Spinal cord (tissue), 10 donors: ENCODE measurements at places on chromosomes 3 and 15. TPM values are rescaled to one million over a fixed set of nuclear protein-coding genes. Genes with fewer than 3 reads are reported as not detected.
A peak's percentile ranks its signal among the peaks of the same experiment; 100 is the strongest.

The SCAANT1 gene
- total RNA-seq, result not detected

GRCh38 chr3:190996181-190996775 lies 133.8 kb upstream of the GMNC start:
- H3K4me1 ChIP-seq, result no peaks in the 10 kb centered on the region
- H3K4me3 ChIP-seq, result no peak overlapping the region
- H3K27ac ChIP-seq, result no peak overlapping the region
- no peaks in the 10 kb centered on the region for H3K36me3 ChIP-seq

The LARP6 gene
- total RNA-seq, result 32.6 TPM

GRCh38 chr15:48366584-48367312 lies 35.5 kb downstream of the DUT start:
- H3K36me3 ChIP-seq, result no peaks in the 10 kb centered on the region
- H3K27ac ChIP-seq, result no peak overlapping the region
- no peak overlapping the region for H3K4me3 ChIP-seq
- H3K27me3 ChIP-seq, result no peaks in the 10 kb centered on the region

DNA sequence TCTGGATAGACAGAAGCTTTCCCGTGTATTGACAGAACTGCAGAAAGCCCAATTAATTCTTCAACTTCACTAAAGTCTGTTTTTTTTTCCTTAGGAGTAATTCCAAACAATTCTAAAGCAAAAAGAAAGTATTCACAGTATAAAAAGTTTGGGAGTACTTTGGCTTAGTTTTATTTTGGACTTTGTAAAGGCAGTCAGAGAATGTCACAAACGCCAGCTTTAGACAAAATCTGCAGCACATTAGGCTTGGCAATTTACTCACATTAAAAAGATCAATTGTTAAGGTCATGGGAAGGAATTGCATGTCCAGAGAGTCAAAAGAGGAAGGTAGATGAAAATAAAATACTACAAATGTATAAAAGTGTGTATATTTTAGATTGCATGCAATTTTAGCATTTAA lies 47.5 kb upstream of the GBE1 start:
- no peak overlapping the region for H3K27ac ChIP-seq
- no peak for DNase-seq
- no peak overlapping the region for H3K4me3 ChIP-seq
- H3K36me3 ChIP-seq, result no peaks in the 10 kb centered on the region

The ANKDD1A gene
- 9.8 TPM for total RNA-seq

The EPHB1 gene
- 10.0 TPM for total RNA-seq

The ZNF660 gene
- 12.7 TPM for total RNA-seq

The EAF2 gene
- total RNA-seq, result 5.7 TPM

GRCh38 chr15:92109191-92109873 lies 255.8 kb downstream of the SLCO3A1 start:
- no peak for DNase-seq
- peaks cover 37% of the 10 kb centered on the region for H3K4me1 ChIP-seq
- H3K27me3 ChIP-seq, result no peaks in the 10 kb centered on the region
- H3K36me3 ChIP-seq, result no peaks in the 10 kb centered on the region

DNA sequence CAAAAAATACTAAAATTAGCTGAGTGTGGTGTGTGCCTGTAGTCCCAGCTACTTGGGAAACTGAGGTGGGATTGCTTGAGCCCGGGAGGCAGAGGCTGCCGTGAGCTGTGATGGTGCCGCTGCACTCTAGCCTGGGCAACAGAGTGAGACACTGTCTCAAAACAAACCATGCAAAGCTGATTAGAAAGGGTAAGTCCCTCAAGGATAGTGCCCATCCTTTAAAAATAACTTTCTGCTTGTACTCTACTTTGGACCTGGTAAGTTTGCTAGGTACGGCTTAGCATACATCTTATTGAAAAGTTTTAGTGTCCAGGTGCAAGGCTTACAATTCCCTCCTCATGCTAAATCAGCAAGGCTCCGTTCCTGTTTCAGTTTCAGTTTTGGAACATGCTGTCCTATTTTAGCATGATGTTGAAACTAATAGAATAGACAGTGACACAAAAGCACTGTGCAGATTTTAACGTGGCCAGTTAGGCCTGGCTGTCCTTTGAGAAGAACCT lies 21.4 kb downstream of the FEM1B start:
- H3K27ac ChIP-seq, result no peak overlapping the region
- H3K4me1 ChIP-seq, result peaks cover 6% of the 10 kb centered on the region
- peaks cover 3% of the 10 kb centered on the region for H3K36me3 ChIP-seq
- H3K27me3 ChIP-seq, result no peaks in the 10 kb centered on the region
- DNase-seq, result no peak

GRCh38 chr3:34301313-34301712 lies 502.9 kb downstream of the PDCD6IP start:
- no peaks in the 10 kb centered on the region for H3K27me3 ChIP-seq
- no peaks in the 10 kb centered on the region for H3K4me1 ChIP-seq
- no peak for DNase-seq
- no peak overlapping the region for H3K27ac ChIP-seq
- no peak overlapping the region for H3K4me3 ChIP-seq
- no peaks in the 10 kb centered on the region for H3K36me3 ChIP-seq

- H3K27ac ChIP-seq, result no peak overlapping the region
- no peak for DNase-seq
- H3K36me3 ChIP-seq, result no peaks in the 10 kb centered on the region
Measured at GRCh38 chr3:12427551-12427950, 56.7 kb upstream of the TSEN2 start.

GRCh38 chr3:154660811-154661210 lies 230.8 kb upstream of the GPR149 start:
- no peak for DNase-seq
- no peak overlapping the region for H3K4me3 ChIP-seq
- no peaks in the 10 kb centered on the region for H3K36me3 ChIP-seq
- H3K27ac ChIP-seq, result no peak overlapping the region

DNA sequence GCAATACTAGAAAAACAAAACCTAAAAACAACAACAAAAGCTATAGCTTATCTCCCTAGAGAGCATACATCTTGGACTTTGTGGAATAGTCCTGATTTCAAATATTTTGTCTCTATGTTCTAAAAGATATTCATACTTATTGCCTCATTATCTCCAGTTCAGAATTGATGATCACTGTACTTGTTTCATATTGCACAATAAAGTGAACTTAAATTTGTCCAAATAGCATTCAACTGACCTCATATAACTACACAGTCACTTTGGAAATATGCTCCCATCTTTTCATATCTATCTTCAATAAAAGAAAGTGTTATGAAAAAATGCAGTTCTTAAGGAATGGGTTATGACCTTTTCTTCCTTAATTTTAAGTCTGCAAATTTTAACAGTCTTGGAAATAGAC lies 228.6 kb upstream of the CMC1 start:
- H3K4me3 ChIP-seq, result no peak overlapping the region
- DNase-seq, result no peak
- no peaks in the 10 kb centered on the region for H3K36me3 ChIP-seq
- no peaks in the 10 kb centered on the region for H3K27me3 ChIP-seq

DNA sequence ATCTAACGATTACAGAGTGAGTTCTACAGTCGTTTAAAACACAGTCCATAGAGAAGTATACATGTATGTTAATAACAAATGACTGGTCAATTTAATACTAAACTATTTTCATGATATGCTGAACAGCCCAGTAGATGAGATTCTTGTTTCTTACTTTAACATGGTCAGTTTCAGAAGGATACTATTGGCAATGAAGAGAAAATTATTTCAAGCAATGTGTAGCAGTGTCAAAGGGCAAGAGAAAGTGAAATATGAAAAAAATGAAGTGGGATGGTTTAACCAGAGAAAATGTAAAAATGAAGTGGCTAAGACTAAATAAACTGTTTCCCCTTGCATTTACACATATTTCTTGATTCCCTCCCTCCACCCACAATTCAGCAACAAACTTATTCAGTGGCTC lies 192.1 kb upstream of the TTC14 start:
- DNase-seq, result no peak
- no peaks in the 10 kb centered on the region for H3K27me3 ChIP-seq
- no peaks in the 10 kb centered on the region for H3K4me1 ChIP-seq
- no peak overlapping the region for H3K4me3 ChIP-seq
- no peak overlapping the region for H3K27ac ChIP-seq

The SLC51A gene
- total RNA-seq, result 0.33 TPM

DNA sequence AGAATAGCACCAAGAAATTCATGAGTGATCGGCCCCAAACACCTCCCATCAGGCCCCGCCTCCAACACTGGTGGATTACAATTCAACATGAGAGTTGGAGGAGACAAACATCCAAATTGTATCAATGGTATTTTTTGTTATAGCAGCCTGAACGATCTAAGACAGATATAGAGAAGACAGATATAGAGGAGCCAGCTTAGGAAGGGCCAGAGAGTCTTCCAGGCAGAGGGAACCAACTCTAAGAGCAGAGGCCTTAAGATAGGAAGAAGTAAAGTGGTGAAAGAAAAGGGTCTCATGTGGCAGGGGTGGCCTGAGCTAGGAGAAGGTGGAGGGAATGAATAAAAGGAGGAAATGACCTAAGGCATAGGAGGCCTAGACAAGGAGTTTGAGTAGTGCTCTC lies 158.8 kb upstream of the TBL1XR1 start:
- no peak overlapping the region for H3K4me3 ChIP-seq
- peaks cover 27% of the 10 kb centered on the region for H3K4me1 ChIP-seq
- DNase-seq, result no peak

The ACAD9 gene
- total RNA-seq, result 32.0 TPM

- H3K4me1 ChIP-seq, result no peaks in the 10 kb centered on the region
- no peaks in the 10 kb centered on the region for H3K36me3 ChIP-seq
- H3K27ac ChIP-seq, result no peak overlapping the region
Measured at GRCh38 chr15:81061490-81062253, 60.9 kb downstream of the TLNRD1 start.

GRCh38 chr15:80942746-80943565 lies 46.7 kb downstream of the MESD start:
- H3K4me1 ChIP-seq, result no peaks in the 10 kb centered on the region
- no peak overlapping the region for H3K27ac ChIP-seq
- no peaks in the 10 kb centered on the region for H3K27me3 ChIP-seq
- peaks cover 34% of the 10 kb centered on the region for H3K36me3 ChIP-seq
- H3K4me3 ChIP-seq, result no peak overlapping the region

DNA sequence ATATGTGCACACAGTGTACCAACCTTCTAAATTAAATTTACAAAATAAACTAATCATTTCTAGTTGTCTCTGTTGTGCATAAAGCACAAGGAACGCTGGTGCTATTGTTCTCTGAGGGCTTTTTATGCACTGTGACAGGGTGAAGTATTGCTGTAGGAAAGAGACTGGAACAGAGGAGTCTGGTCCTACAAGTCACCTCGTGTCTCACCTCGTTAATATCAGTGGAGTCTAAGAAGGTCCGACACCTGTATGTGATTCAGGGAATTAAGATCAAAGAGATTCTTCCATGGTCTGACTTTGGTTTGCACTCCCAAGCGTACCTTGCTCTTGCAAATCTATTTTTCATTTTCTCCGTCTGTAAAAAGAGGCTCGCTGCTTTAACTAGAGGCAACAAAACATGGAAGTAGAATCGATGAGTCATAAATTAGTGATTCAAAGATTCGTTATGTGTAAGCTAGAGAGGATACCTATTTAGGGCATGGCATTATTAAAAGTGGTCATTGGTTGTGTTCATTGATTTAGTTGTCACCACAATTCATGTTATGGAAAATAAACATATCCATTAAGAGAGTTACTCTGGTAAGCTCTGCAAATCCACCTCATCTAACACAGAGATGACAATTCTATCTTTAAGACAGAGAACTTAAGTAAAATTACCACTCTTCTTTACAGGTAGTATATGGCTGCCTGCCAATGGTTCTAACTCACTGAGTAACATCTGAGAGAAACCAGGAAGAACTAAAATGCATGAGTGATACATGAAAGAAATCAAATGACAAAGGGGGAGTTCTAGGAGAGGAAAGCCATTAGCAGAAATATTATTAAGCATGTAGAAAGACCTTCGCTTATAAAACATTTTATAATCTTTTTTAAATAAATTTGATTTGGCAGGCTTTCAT lies 219.4 kb upstream of the GBE1 start:
- no peaks in the 10 kb centered on the region for H3K4me1 ChIP-seq
- H3K36me3 ChIP-seq, result no peaks in the 10 kb centered on the region
- H3K27ac ChIP-seq, result no peak overlapping the region
- no peaks in the 10 kb centered on the region for H3K27me3 ChIP-seq

- H3K4me1 ChIP-seq, result no peaks in the 10 kb centered on the region
- no peak overlapping the region for H3K27ac ChIP-seq
- H3K36me3 ChIP-seq, result peaks cover 2% of the 10 kb centered on the region
- no peak for DNase-seq
Measured at GRCh38 chr3:112585782-112586181, 23.9 kb downstream of the SLC35A5 start.

DNA sequence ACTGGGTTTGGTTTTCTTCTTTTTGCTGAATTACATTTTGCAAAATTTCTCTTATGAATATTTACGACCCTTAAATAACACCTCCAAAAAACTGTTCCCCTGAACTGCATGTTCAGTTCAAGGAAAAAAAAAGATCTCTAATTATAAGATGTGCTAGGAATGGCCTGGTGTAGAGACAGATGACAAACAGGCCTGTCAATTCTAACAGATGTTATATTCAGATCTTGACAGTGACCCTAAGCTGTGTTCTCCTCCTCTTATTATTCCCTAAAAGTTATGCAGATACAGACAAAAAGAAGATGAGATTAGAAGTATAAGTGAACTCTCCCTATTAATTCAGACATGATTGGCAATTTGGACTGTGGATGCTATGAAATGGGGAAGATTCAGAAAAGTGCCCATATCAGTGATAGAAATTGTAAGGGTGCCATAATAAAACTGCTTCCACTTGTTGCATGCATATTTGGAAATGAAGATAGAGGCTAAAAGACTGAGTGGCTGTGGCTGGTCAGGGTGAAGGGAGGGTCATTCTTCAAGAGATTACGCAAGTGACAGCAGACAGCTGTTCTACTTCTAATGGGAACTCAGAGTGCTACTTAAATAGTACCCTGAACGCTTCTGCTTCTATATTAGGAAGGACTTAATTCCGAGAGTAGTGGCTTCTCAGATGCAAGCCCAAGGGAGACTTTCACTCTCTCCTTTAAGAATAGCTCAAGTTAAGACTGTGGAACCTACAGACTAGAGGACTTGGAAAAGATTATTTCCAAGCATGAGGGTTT lies 75.5 kb downstream of the ADAMTS9 start:
- no peak overlapping the region for H3K27ac ChIP-seq
- no peak for DNase-seq
- H3K27me3 ChIP-seq, result no peaks in the 10 kb centered on the region
- peaks cover 3% of the 10 kb centered on the region for H3K36me3 ChIP-seq

DNA sequence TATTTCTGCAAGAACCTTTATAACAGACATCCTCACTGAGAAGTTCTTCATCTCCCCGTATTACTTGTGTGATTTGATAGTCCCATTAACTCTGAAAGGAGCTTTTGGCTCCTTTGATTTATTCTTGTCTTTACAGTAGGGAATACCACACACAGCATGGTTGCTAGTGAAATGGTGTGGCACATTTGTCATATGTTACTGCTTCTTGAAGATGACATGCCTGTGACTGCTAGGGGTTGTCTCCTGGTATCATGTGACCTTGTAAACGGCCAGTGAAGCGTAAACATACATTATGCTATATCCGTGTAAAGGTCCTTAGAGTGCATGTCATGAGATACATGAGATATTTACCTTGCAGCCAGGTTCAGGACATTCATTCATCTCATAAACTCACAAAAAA lies 197.9 kb downstream of the RYR3 start:
- H3K27me3 ChIP-seq, result no peaks in the 10 kb centered on the region
- H3K36me3 ChIP-seq, result no peaks in the 10 kb centered on the region
- no peak overlapping the region for H3K27ac ChIP-seq
- DNase-seq, result peak; percentile 32
- no peaks in the 10 kb centered on the region for H3K4me1 ChIP-seq
